ENCODE measurements at places on chromosomes 11 and 22. TPM values are rescaled to one million over a fixed set of nuclear protein-coding genes. Genes with fewer than 3 reads are reported as not detected.

GRCh38 chr22:43465291-43466015 lies 53.6 kb downstream of the MPPED1 start:
- no peak overlapping the region for H3K4me3 ChIP-seq
- no peak overlapping the region for H3K27ac ChIP-seq
- DNase-seq = no peak
- no peaks in the 10 kb centered on the region for H3K36me3 ChIP-seq

Gene MIAT
- total RNA-seq = 0.60 TPM

Gene OR2AT4
- not detected for total RNA-seq

GRCh38 chr11:747158-748006 lies at the start of gene TALDO1:
TALDO1 (plus strand) TSS chr11:747464; CDS start chr11:747482, 18 bp downstream.
- H3K27me3 ChIP-seq = no peaks in the 10 kb centered on the region
- H3K36me3 ChIP-seq = no peaks in the 10 kb centered on the region
- no peaks in the 10 kb centered on the region for H3K4me1 ChIP-seq

DNA sequence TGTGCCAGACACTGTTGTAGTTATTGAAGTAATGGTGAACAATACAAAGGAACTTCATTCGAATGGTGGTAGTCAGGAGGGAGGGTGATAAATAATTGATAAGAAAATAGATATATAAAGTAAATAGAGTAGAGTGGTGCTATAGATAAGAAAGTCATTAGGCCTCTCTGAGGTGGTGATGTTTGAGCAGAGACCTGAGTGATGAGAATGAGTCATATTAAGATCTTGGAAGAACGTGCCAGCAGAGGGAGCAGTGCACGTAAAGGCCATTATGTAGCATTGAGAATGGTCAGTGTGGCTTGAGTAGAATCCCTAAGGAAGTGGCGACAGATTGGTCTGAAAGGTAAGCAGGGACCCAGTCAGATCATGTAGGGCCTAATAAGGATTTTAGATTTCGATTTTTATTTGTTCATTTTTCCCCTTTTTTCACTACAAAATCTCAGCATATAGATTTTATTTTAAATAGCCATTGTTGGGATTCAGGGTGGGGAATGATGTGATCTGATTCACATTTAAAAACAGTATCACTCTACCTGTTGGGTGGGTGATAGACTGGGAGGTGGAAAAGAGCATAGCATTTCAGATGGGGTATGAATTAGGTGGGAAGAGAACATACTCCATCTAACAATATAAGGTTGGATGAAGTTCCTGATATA lies 44.7 kb downstream of the CCDC90B start:
- H3K36me3 ChIP-seq = no peaks in the 10 kb centered on the region
- no peak overlapping the region for H3K27ac ChIP-seq
- H3K4me1 ChIP-seq = no peaks in the 10 kb centered on the region

Gene ACTN3
- not detected for total RNA-seq

DNA sequence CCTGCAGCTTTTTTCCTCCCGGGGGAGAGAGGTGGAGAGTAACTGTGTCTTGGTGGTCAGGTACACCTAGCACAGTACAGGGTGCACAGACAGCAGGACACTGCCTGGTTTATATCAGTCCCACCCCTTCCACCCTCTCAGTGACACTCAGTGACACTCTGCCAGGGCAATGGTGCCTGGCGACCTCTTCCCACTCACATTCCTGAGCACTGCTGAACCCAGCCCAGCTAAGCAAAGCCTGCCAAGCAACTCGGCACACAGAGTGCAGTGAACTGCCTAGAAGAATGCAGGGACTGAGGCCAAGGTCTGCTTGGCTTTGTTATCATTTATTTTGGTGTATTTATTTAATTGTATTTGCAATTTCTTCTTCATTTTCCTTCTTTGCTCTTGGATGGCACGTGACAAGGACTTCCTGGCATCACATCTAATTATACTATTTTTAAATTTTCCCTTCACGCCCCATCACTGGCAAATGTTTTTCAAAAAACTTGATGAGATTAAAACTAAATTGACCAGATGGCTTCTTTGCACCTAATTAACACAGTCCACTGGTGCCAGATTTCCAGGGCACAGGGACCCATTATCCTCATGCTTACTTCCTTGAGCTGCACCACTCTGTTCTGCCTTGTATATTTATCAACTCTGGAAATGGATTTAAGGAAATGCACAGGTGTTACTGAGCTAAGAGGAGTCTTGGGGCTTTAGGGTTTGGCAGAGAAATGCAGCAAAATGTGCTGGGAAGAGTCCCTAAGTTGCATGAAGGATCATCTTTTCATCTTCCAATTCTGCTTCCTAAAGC lies 205.6 kb downstream of the ADAMTS15 start:
- H3K27ac ChIP-seq = peak overlapping the region; percentile 77
- H3K27me3 ChIP-seq = no peaks in the 10 kb centered on the region

DNA sequence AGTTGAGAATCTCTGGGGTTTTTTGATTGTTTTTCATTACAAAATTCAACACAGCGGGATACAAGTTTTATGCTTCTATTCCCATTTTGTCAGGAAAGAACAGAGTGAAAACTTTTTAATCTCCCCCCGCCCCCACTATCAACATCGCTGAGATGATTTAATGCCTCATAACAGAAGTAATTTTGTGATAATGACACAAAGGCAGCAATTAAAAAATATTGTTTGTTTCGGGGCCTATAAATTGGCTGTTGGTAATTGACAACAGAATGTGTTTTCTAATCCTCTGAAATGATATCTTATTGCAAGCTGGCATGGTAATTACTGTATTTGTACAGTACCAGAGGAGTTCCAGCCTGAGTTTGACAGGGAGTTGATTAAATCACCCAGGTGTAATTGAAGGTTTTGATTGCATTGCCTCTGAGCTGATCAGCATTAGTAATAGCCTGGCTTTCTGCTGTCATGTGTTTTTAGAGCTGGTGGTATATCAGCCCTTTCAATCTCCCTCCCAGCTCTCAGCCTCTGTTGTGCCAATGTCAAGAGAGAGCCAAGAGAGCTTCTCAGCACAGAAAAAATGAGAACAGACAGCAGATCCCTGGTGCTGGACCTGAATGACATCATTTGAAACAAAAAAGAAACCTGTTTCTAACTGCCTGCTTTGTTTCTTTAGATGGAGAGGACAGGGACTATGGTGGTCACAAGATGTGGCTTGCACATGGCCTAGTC lies 265.1 kb downstream of the FAM76B start:
- no peaks in the 10 kb centered on the region for H3K36me3 ChIP-seq
- H3K4me3 ChIP-seq = no peak overlapping the region
- no peak for DNase-seq
- H3K4me1 ChIP-seq = no peaks in the 10 kb centered on the region
